ENCODE measurements at places on chromosomes 6 and 20.
A peak's percentile ranks its signal among the peaks of the same experiment; 100 is the strongest.

DNA sequence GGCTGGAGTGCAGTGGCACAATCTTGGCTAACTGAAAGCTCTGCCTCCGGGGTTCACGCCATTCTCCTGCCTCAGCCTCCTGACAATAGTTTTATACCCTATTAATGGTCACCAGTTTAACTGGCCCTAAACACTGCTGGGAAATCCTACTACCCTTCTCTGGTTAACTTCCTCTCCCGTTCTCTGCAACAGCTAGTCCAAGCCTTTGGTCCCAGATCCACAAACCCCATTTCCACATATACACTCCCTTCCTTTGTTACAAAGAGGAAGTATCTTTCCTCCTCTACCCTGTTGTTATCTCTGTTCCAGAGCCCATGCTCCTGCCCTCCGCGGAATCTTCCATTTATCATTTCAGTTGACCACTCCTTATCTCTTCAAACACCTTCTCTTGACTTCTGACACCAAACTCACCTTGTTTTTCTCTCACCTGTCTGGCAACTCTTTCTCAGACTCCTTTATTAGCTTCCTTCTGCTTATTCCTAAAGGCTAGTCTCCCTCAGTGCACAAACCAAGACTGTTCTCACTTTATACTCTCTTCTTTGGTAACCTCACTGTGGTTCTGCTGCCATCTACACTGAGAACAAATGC lies 25.0 kb upstream of the TBC1D22B start:
- no peak for DNase-seq

GRCh38 chr6:149181304-149181703 lies 136.2 kb upstream of the TAB2 start:
- DNase-seq = no peak

DNA sequence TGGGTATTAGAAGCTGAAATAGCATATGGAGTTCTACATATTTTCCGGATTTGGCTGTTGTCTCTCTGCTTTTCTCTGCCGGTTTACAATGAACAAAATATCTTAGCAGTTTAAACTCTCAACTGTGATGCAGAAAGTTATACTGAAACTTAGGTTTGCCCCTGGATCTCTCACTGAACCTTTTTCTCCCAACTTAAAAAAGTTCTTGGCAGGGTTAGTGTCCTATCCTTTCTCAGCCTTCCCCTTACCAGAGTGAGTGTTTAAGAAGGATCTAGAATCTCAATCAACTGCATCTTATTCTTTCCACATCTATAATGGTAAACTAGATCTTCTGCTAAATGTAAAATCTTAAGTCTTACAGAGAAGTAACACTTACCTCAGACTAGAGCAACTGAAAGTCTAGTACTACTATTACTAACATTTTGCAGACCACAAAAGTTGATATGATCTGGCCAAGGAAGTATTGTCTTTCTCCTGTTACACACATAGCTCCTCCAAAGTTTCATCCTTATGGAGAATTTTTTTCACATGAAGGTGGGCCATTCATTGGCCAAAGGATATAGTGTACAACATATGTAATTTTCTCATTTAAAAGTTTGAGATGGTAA lies 392.3 kb upstream of the RUNX2 start:
- DNase-seq = no peak

DNA sequence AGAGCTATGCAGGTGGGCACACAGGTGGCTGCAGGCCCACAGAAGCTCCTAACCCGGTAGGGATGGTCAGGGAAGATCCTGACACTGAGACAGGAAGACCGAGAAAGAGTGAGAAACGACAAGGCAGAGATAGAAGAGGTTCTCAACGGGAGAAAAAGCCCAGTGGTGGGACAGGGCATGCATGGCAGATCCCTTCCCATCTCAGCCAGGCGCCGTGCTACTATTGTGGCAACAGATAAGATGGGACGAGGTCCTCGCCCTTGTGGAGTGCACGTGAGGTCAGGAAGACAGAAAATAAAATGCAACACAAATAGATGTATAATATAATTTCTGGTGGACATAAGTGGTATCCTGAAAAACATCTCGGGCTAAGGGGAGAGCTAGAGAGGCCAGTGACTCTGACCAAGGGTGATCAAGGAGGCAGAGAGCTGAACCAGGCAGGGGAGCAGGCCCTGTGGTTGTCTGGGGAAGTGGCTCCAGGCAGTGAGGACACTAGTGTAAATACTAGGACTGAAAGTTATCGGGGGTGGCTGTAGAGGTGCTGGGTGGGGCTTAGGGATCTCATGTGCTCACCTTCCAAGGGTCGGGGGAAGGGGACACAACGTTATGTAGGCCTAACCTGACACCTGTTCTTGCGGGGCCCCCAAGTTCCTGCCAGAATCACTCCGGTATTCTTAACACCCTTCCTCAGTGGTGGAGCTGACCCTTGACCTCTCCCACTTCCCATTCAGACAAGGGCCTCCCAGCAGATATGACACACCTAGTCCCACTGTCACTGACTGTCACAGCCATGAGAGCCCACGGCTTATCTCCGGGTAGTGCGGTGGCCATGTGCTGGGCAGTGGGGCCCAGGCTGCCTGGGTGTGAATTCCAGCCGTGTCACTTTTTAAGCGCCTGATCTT lies 1.0 kb downstream of the SRXN1 start:
- DNase-seq = peak; percentile 36

GRCh38 chr20:58851969-58852458 lies 502 bp upstream of the GNAS start:
- no peak for DNase-seq

Measured in NCI-H524 (cell line).